ENCODE measurements at places on chromosomes 12 and 14.

GRCh38 chr14:51331486-51332367, 91.7 kb downstream of the TMX1 start:
- no peak for DNase-seq

- no peak for DNase-seq
Measured at GRCh38 chr12:26918321-26919215, 19.2 kb downstream of the INTS13 start.

GRCh38 chr14:78710963-78711362, 540.8 kb downstream of the NRXN3 start:
- DNase-seq, result no peak

- no peak for DNase-seq
Measured at GRCh38 chr12:109433618-109434017, 43.5 kb downstream of the KCTD10 start.

- no peak for DNase-seq
Measured at GRCh38 chr12:71581206-71581605, 82.4 kb downstream of the ZFC3H1 start.

DNA sequence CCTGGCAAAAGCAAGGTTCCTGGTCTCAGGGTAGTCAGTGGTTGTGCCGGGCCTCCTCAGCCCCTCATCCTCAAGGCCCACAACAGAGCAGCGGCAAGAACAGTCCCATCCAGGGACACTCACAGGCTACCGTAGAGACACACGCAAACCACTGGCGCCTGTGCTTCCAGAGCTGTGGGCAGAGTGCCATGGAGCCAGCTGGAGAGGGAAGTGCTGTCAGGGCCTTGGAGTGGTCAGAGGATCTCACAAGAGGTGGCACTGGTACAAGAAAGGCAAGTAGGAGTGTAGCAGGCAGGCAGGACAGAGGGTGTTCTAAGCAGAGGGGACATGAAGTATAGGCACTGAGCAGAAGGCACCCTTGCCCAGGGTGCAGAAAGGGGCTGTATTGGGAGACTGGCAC, 34.6 kb downstream of the ANKRD9 start:
- DNase-seq, result no peak

- DNase-seq, result no peak
Measured at GRCh38 chr14:33510991-33511390, 439.9 kb downstream of the EGLN3 start.

DNA sequence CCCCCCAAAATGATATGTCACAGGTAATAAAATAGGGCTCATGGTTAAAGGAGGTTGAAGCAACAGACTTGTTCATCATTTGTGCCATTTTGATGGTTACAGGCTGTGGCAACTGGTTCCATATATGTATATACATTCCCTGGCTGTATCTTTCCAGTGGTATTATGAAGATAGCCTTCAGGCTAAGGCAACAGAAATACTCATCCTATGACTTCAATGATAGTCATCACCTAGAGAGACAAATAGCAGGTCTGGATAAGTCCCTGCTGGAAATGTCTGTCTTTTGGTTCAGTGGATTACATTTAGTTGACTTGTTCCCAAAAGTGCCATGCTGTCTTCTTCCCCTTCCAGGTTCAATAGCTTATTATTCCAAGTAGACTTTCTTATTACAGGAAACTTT, 997.4 kb downstream of the FLRT2 start:
- no peak for DNase-seq

DNA sequence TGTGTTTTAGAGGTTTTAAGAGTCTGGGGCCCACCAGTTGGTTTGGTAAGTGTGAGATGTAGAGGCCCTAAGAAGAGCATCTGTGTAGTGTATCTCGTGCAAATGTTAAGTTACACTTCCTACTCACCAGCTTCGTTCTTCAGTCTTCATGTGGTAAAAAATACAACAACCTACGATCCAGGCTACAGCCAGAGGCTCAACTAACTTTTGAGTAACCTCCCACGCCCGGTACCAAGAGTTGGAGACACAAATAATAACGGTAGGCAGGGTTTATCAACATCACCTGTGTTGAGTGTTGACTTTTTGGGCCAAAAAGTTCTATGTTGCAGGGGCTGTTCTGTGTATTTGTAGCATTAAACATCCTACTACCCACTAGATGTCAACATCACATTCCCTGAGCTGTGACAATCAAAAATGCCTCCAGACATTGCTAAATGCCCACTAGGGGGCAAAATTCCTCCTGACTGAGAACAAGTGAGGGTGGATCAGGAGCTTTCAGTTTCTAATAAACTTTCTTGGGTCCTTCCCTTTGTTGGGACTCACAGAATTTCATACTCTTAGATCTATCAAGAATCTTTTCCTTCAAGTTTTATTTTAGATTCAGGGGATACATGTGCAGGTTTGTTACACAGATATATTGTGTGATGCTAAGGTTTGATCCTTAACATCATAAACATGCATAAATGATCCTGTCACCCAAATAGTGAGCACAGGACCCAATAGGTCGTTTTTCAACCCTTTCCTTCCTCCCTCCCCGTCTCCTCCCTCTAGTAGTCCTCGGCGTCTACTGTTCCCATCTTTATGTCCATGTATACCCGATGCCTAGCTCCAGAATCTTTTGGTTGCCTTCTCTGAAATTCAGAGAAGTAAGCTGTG, 94.7 kb downstream of the SLC2A13 start:
- DNase-seq, result peak; percentile 51

GRCh38 chr12:123767613-123768012, 5.5 kb downstream of the DNAH10 start:
- no peak for DNase-seq

- no peak for DNase-seq
Measured at GRCh38 chr12:25792031-25792430, 166.5 kb upstream of the RASSF8 start.

- no peak for DNase-seq
Measured at GRCh38 chr12:58117667-58118066, 176.3 kb downstream of the ATP23 start.

DNA sequence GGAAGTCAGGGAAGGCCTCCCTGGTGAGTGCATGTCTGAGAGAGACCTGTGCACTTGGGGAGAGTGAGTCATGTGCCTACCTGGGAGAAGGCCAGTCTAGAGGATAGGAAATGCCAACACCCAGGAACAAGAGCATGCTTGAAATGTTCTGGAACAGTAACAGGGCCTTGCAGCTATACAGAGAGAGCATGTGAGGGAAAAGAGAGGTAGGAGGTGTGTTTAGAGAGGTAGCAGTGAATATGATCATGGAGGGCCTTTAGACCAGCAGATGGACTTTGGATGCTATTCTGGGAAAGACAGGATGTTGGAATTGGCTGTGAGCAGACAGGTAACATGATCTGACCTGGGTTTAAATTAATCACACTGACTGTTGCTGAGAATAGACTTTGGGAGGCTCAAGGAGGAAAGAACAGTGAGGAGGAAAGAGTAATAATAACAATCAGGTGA, 1143.6 kb downstream of the FLRT2 start:
- DNase-seq, result no peak

DNA sequence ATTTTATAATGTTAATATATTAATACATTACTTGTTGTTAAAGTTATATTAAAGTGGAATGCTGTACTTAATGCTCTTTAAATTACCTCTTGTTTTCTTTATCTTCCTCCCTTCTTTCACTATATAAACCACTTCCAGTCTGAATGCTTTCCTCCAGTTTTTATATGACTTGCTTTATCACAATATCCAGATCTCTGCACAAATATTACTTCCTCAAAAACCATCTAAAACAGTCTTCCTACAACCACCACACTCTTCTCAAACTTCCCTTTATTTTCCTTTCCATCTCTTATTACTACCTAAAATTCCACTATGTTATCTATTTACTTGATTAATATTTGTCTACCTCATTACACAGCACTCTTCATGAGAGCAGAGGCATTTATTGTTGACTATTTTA, 956.6 kb downstream of the LRFN5 start:
- DNase-seq, result no peak

- no peak for DNase-seq
Measured at GRCh38 chr14:65478596-65478995, 66.1 kb downstream of the FUT8 start.

- no peak for DNase-seq
Measured at GRCh38 chr14:79829405-79830166, 381.7 kb downstream of the DIO2 start.

DNA sequence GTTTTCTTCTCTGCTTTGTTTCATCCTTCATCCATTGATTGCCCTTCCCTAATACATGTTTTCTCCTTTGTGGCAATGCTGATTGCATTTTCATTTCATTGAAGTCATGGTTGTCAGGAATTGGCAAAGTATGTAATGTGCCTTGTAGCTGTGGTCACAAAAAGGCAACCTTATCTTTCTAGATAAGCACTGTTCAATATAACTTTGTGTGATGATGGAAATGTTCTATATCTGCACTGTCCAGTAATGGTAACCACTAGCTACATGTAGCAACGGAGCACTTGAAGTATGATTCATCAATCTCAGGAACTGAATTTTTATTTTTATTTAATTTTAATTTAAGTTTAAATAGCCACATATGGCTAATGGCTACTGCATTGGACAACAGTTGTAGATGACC, 79.8 kb downstream of the PCNX1 start:
- DNase-seq, result no peak

GRCh38 chr12:92764831-92765230, 62.0 kb downstream of the PLEKHG7 start:
- no peak for DNase-seq

GRCh38 chr12:29970501-29970900, 186.8 kb upstream of the TMTC1 start:
- no peak for DNase-seq

GRCh38 chr12:15601210-15601800, 187.9 kb downstream of the EPS8 start:
- DNase-seq, result no peak

GRCh38 chr12:124804011-124804621, 59.5 kb downstream of the SCARB1 start:
- DNase-seq, result peak; percentile 16

DNA sequence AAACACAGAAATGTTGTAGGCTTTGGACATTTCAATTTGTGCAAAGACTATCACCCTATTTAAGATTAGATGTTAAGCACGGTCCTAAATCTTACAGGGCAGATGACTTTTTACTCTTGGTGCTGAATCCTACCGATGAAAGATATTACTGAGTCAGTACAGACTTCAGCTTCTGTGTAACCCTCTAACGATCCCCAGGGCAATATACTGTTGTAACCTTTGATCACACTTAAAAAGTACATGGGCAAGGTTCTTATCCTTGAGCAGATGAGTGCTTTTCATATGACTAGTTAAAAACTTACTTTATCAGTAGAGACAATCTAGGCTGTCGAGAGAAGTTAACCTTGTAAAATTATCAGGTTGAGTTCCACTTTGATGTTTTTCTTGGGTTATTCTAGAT, 22.5 kb downstream of the PDE3A start:
- no peak for DNase-seq

DNA sequence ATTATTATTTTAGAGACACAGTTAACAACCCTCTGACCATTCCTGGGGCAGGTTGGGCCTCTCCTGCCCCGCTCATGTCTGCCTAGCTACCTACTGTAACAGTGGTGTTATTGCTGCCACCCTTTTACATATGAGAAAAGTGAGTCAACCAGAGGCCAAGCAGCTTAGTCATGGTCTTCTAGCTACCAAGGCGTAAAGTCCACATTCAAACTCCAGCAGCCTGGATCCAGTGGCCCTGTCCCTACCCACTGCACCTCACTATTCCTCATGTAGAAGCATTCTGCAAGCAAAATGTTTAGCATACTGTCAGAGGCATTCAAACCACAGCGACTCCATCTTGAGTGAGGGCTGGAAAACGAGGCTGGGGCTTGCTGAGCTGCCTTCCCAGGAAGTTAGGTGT, 95.8 kb downstream of the SLC15A4 start:
- DNase-seq, result no peak

DNA sequence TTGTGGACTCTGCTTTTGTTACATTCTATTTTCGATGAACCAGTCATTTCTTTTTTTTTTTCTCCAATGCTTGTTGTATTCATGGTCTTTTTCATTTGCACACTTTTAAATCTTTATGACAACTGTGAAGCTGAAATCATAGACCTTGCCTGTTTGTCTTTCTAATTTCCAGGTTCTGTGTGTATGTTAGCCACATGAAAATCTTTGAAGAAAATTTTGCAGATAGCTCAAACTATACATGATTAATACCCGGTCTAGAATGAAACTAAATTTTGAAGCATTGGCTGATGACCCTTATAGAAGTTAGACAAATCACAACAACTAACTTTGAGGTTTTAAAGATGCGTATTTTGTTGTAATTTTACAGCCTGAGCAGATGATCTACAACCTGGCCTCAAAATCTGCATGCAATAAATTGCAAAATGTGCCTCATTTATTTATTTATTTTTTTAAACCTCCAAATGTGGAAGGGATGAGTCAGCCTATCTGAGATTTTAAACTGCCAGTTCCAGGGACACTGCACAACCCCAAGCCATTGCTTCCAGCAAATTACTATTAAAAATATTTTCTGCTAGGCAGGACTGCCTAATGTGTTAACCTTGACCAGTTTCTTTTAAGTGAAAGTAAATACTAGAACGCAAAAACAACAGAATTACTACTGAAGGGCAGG, 96.3 kb upstream of the NAV3 start:
- DNase-seq, result no peak

DNA sequence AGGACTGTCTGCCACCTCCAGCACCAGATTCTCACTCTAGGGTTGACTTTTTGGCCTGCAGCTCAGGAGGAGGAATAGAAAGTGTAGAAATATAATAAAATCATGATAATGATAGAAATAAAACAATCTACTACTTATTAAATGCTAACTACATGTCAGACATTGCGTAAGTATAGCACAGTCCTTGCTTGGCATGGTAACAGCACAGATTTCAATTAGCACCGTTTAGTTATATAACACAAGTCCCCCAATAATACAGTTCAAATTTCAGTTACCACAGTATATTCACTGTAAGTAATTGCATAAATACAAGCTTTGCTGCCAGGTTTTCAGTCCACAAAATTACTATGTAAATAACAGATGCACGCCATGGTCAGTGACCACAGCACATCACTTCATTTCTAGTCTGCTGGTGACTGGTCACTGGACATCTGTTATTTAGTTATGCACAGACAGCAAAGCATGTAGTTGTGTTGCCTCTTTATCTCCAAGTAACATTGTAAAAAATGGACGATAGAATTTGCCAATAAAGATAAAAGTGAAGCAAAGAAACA, 6.5 kb upstream of the GLT8D2 start:
- no peak for DNase-seq

DNA sequence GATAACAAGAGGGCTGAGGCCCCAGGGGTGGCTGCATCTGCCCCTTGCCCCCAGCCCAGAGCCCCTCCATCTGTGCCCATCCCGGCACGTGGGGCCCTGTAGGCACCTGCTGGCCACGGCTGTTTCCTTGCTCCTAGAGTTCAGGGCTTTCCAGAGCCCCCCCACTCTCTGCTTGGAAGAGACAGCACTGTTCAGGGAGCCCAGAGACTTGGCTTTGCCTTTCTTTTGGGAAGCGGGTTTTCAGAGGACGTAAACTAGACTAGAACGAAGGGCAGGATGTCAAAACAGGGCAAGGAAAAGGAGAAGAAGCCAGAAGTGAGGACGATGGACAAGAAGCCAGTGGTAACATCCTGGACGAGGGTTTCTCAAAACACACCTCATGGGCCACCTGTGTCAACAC, 163.3 kb upstream of the LHX5 start:
- no peak for DNase-seq

GRCh38 chr12:116113398-116114130, 163.9 kb downstream of the MED13L start:
- no peak for DNase-seq
